Ammon's horn (tissue), 1 donor: ENCODE measurements at places on chromosomes 1 and 21.

DNA sequence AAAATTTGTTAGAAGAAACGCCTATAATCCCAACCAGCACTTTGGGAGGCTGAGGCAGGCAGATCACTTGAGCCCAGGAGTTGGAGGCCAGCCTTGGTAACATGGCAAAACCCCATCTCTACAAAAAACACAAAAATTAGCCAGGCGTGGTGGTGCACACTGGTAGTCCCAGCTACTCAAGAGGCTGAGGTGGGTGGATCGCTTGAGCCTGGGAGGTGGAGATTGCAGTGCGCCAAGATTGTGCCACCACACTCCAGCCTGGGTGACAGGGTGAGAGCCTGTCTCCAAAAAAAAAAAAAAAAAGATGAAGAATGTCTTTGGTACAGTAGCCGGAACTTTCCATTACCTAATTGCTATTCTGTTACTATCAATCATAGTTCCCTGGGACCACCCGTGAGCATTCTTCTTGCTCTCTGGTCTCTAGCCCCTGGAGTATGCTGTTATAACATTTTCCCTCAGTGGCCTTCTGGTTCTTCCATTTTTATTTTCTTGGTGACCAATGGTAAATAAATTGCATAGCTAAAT is 43.4 kb downstream of the WASF2 start:
- DNase-seq: no peak

- no peak for DNase-seq
Observed at GRCh38 chr1:229624521-229625070, 1.3 kb downstream of the TAF5L start.

DNA sequence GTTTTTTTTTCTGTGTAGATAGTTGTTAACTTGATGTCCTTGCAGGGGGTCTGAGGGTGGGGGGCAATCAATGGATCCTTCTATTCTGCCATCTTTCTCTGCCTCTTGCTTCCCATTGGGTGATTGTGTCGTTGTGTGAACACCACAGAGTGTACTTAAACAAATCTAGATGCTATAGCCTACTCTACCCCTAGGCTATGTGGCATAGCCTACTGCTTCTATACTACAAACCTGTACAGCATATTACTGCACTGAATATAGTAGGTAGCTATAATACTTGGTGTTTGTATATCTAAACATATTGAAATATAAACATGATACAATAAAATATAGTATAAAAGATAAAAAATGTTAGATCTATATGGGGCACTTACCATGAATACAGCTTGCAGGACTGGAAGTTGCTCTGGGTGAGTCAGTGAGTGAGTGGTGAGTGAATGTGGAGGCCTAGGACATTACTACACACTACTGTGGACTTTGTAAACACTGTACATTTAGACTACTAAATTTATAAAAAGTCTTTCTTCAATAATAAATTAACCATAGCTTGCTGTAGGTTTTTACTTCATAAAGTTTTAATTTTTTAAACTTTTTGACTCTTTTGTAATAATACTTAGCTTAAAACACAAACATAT is 105.4 kb downstream of the CENPF start:
- no peak for DNase-seq

GRCh38 chr1:11558276-11558675 is 79.3 kb downstream of the DISP3 start:
- DNase-seq: no peak

DNA sequence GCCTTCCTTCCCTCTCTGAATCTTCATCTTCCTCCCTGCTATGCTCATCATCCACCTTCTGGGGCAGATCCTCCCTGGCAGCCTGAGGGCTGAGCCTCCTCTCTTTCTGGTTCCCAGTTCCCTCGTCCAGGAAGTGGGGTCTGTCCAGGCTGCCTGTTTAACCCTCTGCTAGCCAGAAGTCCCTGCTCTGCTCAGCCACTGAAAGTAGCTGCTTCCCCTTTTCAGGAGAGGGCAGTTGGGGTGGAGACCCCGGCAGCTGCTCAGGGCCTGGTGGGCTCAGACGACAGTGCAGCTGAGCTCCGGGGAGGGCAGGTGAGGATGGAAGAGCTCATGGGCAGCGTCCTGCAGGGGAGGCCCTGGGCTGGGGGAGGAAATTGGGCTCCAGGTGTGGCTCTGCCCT is 43.1 kb upstream of the ETV3 start:
- DNase-seq: no peak

DNA sequence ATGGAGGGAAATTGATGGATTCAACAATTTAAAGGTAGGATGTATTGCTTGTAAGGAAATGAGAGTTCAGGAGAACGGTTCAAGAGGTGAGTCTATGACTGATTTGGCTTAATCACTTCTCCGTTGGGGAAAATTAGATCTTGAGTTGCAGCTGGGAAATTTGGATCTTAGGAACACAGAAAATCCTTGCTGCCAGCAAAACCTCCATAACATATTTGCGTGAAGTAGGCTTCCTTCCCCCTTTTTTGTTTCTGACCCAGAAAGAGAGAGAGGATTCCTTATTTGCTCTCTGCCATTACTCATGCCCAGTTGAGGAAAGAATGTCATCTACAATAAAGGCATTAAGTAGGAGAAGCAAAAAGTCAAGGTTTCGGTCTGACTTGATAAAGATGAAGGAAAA is 73.5 kb upstream of the PDC start:
- no peak for DNase-seq

DNA sequence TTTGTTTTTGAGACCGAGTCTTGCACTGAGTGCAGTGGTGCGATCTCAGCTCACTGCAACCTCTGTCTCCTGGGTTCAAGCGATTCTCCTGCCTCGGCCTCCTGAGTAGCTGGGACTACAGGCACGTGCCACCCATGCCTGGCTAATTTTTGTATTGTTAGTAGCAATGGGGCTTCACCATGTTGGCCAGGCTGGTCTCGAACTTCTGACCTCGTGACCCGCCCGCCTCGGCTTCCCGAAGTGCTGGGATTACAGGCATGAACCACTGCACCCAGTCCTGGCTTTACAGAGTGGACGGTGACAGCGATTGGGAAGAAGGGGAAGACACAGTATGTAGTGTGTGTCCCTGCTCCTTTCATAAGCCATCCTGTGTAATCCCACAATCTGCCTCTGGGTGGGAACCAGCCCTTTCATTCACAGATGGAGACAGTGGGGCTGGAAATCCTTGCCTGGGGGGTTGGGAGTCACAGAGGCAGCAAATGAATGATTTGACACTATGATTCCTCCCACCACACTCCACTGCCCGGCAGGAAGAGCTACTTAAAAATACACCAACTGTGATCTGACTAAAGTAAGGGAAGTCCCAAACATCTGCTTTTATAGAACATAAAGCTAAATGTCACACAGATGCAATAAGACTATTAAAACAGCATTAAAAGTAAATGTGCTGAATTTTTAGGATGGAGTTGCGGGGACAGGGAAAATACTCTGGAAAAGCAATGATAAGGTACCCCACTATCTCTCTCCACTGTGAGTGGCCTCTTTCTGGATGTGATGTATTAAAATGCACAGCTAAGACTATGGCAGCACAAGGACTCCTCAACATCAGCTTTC is 4.5 kb downstream of the PARP1 start:
- DNase-seq: peak; percentile 56

DNA sequence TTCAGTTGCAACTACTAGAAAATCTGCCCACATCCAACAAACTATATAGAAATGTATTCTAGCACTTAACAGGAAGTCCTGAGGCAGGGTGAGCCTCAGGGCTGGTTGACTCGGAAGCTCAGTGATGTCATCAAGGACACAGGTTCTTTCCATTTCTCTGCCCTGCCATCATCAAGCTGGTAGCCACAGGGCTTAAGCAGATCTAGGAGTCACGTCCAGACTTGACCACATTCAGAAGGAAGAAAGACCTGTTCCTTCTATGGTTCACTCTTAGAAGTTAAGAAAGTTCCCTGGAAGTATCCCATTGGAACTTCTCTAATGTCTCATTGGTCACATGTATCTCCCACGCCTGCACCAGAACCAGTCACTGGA is 438.1 kb downstream of the PRDM2 start:
- no peak for DNase-seq

DNA sequence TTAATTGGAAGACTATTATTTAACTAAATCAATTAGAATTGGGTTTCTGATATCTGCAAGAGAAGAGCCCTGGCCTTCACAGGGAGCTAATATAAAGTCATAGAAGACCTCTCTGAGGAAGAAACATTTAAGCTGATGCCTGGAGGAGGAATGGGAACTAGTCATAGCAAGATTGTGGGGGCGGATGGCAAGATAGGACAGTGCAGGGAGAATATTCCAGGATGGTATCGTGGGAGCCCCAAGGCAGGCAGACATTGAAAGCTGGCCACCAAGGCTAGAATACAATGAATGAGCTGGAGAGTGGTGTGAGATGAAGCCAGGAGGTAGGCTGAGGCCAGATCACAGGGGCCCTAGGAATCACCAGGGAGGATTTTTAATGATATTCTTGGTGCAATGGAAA is 20.8 kb upstream of the MYSM1 start:
- no peak for DNase-seq

DNA sequence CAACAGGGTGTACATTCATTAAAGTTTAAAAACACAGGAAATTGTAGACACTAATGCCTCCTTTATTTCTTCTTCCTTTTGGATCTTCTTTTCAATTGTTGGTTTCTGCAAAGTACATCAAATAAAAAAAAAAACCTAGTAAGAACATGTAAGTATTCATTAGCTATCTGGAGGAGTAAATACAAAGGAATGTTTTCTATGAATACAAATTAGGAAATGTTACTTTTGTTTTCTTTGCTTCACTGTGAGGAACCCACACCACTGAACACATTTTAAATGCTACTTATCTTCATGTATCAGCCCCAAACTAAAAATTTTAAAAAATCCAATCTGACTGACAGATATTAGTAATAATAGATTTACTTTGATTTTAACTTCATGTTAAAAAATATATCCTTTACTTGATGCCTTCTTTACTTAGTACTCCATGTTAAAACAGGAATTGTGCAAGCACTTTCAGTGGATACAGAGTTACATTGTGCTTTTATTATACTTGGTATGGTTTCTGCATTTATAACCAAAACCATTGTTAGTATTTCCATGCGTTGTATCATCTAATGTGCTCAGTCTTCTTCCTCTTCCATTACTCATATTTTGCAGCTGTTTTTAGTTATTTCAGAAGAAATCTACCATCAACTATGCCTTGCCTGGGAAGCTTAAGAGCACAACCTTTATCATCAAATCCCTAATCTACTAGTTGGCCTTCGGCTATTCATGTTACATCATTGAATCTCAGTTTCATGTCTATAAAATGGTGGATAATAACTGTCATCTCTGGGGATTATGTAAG is 236.9 kb upstream of the DPYD start:
- DNase-seq: no peak

GRCh38 chr1:179803918-179804317 is 60.8 kb downstream of the FAM163A start:
- DNase-seq: no peak

DNA sequence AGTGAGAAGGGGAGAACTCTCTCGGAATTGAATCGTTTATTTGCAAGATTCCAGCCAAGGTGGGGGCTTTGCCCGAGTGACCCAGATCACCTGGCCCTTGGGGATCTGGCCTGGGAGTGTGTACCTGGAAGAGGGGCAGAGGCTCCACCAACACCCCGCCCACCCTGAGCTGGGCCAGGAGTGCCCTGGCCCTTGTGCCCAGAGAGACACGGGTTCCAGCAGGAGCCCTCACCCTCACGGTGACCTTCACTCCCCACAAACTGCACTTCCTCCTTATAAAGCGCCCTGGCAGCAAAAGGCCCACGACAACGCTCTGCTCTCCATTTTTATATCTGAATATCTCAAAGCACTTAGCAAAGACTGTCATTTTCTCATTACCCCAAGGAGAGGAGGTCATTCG is 16.6 kb downstream of the CASZ1 start:
- no peak for DNase-seq

GRCh38 chr1:9406111-9406510 is 113.4 kb downstream of the SPSB1 start:
- no peak for DNase-seq

- DNase-seq: no peak
Observed at GRCh38 chr1:172005856-172006255, 164.6 kb downstream of the DNM3 start.

GRCh38 chr1:96309783-96310182 is 411.8 kb upstream of the PTBP2 start:
- no peak for DNase-seq

DNA sequence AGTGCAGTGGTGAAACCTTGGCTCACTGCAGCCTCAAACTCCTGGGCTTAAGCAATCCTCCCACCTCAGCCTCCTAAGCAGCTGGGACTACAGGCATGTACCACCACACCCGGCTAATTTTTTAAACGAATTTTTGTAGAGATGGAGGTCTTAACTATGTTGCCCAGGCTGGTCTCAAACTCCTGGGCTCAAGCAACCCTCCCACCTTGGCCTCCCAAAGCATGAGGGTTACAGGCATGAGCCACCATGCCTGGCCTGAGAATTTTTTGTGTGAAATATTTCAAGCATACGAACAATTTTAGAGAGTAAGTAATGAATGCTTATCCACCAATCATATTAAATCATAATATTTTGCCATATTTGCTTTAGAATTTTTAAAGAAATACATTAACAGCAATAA is 51.6 kb downstream of the MROH9 start:
- no peak for DNase-seq
